ENCODE measurements at places on chromosomes 2 and 18. TPM values are rescaled to one million over a fixed set of nuclear protein-coding genes. Genes with fewer than 3 reads are reported as not detected.

Gene RPS27A
- 932 TPM for total RNA-seq

Gene SULT1C4
- not detected for total RNA-seq

Gene C1QL2
- total RNA-seq: not detected

Gene RAB27B
- 3.4 TPM for total RNA-seq

Gene ELOA2
- total RNA-seq: not detected

Gene IL37
- total RNA-seq: not detected

Gene DIS3L2
- 34.6 TPM for total RNA-seq

Gene AFF3
- total RNA-seq: 4.1 TPM

Gene FIGN
- not detected for total RNA-seq

Gene NPPC
- not detected for total RNA-seq

Gene OXER1
- total RNA-seq: 0.68 TPM

Gene IL1RN
- 0.70 TPM for total RNA-seq

Gene NEB
- 0.64 TPM for total RNA-seq

Gene ALPP
- not detected for total RNA-seq

Gene CDCA7
- 116 TPM for total RNA-seq

Gene ANKRD30B
- total RNA-seq: not detected

Gene SLC30A3
- total RNA-seq: 0.48 TPM

Gene SERPINB13
- not detected for total RNA-seq

Gene MGAT5
- total RNA-seq: 18.6 TPM

Gene CTDSP1
- 204 TPM for total RNA-seq

Gene TMEM163
- 0.30 TPM for total RNA-seq

Gene GAL3ST2
- total RNA-seq: 0.23 TPM

Gene FHOD3
- total RNA-seq: not detected

Gene RAB17
- not detected for total RNA-seq

Gene STEAP3
- total RNA-seq: 0.09 TPM

Gene CLEC4F
- total RNA-seq: not detected

Gene PSMA8
- 1.7 TPM for total RNA-seq

Gene SATB2
- 0.07 TPM for total RNA-seq

Gene RUFY4
- total RNA-seq: 1.3 TPM

Gene SOCS6
- total RNA-seq: 3.2 TPM

Gene ARHGEF4
- 0.41 TPM for total RNA-seq

Gene L3MBTL4
- 0.57 TPM for total RNA-seq

Gene CNNM3
- 31.1 TPM for total RNA-seq

Gene POTEF
- not detected for total RNA-seq
